Omental fat pad (tissue), 4 donors: ENCODE measurements at places on chromosomes 16 and 17. TPM values are rescaled to one million over a fixed set of nuclear protein-coding genes. Genes with fewer than 3 reads are reported as not detected.

The AIPL1 gene
- not detected for total RNA-seq

The OVCA2 gene
- total RNA-seq, result 23.5 TPM

The TBC1D3H gene
- not detected for total RNA-seq

The SNAI3 gene
- total RNA-seq, result 0.79 TPM

DNA sequence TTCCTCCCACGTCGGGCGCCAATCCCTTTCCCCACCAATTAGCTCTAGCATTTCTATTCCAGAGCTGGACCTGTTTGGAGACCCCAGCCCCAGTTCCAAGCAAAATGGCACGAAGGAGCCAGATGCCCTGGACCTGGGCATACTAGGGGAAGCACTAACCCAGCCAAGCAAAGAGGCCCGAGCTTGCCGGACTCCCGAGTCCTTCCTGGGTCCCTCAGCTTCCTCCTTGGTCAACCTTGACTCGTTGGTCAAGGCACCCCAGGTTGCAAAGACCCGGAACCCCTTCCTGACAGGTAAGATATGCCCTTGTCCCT, 5.6 kb upstream of the SPATA20 start:
- DNase-seq, result no peak

DNA sequence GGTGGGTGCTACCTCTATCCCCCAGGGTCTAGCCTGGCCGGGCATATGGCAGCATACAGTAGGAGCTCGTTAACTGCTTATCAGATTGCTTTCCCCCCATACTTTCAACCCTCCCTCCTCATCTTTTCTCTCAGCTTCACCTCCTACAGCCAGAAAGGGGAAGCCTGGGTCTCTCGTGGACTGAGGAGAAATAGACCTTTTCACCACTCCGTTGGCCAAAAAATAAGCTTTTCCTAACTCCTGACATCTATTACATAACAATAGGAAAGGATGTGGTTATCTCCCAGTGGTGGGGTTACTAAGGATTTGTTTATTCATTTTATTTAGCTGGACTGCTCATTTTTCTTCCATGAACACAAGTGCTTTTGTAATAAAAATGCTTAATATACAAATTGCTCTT, 9.0 kb upstream of the CXCL16 start:
- DNase-seq, result no peak

- no peak for DNase-seq
Measured at GRCh38 chr16:87457709-87458423, 35.0 kb downstream of the ZCCHC14 start.

DNA sequence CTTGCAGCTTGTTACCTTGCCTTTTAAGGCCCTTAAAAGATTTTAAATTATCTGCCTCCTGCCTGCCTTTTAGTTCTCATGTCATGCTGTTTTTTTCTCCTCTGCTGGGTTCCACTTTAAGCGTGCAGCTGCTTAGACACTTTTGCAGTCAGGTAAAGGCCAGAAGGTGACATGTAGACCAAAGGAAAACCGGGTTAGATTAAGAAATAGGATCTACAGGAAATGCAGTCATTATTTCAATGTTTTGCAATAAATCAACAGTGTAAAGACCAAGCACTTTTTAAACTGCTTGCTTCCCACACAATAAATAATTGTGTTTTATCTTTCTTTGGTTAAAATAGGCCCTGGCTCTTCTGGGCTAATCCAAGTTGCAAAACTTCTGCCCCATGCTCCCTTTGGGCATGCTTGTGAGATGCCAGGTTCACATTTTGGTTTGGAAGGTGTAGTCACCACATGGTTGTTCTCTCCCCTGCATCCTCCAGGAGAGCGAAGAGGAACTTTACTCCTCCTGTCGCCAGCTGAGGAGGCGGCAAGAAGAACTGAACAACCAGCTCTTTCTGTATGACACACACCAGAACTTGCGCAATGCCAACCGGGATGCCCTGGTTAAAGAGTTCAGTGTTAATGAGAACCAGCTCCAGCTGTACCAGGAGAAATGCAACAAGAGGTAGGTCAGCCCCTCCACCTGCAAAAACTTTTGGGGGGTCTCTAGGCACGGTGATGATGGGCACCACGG, 54.9 kb downstream of the SDR42E1 start:
- DNase-seq, result peak; percentile 27

- no peak for DNase-seq
Measured at GRCh38 chr17:66686601-66687000, 148.3 kb upstream of the CACNG5 start.

DNA sequence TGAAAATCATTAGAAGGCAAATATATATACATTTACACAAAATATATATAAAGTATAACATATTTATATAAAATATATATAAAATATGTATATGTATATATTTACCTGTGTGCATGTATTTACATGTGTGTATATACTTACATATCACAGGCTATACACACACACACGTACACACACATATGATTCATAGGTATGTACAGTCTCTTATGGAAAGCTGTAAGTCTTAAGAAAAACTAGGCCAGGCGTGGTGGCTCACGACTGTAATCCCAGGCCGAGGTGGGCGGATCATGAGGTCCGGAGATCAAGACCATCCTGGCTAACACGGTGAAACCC, 14.7 kb downstream of the TOM1L2 start:
- DNase-seq, result no peak

DNA sequence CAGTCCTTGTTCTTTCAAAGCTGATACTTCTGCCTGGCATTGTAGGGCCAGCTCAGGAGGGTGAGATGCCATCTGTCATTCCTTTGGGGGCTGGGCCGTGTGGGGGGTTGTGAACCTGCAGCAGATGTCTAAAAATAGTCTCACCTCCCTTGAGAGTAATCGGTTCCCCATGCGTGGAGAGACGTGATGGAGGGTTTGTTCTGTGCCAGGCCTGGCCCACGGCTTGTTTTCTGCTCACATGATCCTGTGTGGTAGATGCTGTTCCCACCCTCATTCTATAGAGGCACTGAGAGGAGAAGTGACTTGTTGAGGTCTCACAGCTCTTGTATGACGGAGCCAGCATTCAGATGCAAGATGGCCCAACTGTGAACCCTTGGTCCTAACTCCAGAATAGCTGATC, 4.6 kb downstream of the IRF8 start:
- no peak for DNase-seq

GRCh38 chr17:2034157-2034556, 4.2 kb downstream of the DPH1 start:
- DNase-seq, result no peak

GRCh38 chr16:76527244-76527643, 250.0 kb downstream of the CNTNAP4 start:
- DNase-seq, result no peak
